Fibroblast of villous mesenchyme (primary cell): ENCODE measurements at places on chromosomes 2 and 18. TPM values are rescaled to one million over a fixed set of nuclear protein-coding genes. Genes with fewer than 3 reads are reported as not detected.

DNA sequence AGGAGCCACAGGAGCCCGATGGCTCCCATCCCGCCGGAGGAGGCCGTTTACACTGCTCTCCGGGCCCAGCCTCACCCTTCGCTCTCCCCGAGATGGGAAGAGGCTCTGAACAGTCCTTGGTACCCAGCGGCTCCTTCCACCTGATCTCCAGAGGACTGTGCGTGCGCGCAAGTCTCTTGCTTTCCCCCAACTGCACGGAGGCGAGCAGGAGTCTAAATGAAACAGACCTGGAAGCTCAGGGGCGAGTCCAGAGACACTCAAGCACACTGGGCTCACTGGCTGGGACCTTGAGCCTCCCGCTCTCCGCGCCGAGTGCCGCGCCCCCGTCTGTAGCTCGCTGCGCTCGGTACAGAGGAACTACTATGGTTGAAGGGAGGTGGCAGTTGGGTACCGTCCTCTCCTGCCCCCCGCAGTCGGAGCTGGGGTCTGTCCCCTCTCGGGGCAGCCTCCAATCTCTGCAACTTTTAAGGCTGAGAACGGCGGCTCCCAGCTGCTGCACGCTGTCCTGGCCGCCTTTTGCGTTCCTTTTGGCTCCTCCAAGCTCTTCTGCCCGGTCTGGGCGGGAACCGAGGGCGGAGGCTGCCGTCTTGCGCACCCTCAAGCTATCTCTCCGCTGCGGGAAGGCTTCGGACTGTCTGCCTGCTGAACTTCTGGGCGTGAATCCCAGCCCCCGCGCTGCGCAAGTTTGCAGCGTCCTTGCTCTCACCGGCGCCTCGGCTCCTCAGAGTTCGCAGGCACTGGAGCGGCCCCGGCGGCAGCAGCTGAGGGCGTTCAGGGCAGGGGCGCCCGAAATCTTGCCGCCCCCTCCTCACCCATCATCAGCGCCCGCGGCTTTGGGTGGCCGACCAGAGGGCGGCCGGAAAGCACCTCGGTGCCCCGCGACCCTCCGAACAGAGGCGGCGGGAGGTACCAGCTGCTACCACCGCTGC is 491 bp downstream of the ALK start:
- no peak for DNase-seq

- no peak for DNase-seq
Observed at GRCh38 chr2:190431907-190432306, 23.8 kb downstream of the MFSD6 start.

DNA sequence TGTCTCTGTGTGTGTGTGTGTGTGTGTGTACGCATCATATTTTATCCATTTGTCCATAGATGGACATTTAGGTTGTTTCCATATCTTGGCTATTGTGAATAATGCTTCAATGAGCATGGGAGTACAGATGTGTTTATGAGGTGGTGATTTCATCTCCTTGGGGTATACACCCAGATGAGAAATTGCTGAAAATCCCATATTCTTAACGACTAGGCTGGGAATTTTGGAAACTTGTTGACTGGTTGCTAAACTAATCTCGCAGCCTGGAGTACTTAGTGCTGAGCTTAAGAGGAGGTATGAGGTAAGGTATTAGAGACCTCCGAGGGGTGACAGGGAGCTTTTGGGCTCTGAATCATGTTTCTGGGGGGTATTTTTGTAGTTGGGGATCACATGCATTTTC is 66.0 kb upstream of the SPRED2 start:
- no peak for DNase-seq

The EN1 gene
- total RNA-seq: under 0.01 TPM in 1 of 2 replicates, not detected in the other

The ZNF396 gene
- 0.64 and 1.3 TPM in 2 replicates for total RNA-seq
